ENCODE measurements at places on chromosomes 1 and 21.

GRCh38 chr1:202165942-202166843 lies 5.8 kb upstream of the PTPN7 start:
- DNase-seq = no peak

DNA sequence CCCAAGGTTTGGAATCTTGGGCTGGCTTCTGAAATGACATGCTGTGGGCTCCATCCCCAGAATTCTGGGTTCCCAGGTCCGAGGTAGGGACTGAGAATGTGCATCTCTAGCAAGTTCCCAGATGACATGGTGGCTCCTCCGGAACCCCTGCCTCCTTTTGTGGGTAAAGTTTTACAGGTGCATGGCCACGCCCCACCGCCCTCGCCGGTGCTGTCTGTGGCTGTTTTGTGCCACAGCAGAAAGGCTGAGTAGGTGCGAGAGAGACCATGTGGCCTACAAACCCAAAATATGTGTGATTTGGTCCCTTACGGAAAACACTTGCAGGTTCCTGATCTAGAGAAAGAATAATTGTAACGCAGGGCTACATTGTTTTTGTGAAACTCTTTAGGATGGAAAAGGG lies 30.9 kb downstream of the SKI start:
- DNase-seq = no peak

DNA sequence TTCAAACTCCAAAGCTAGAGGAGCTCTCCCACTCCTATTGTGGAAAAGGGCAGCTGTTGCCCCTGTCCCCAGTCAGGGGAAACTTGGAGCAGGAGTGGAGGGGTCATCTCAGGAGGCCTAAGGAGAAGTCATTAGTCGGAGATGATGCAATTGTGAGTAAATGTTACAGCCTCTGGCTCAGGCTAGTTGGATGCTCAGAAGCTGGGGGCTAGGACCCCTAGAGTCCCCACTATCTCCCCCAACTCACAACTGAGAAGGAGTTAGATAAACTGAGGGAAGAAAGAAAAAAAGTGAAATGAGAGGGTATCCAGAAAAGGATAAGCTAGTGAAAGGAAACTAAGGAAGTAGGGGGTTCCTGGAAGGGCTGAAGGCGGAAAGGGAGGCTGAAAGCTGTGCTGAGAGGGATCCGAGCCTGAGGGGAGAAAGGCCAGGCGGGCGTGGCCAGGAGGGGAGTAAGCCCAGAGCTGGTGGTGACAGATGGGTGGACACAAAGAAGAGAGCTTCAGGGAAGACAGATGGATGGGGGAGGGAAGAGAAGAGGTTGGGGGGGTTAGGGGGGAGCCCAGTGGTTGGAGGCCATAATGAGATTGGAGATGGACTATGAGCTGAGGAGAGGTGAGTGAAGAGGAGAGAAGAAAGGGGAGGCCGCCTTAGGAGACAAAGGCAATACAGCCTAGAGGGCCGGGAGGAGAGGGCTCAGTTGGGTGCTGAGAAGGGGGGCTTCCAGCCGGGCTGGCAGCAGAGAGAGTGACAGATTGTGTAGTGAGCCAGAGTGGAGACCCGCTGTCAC lies 4.5 kb upstream of the NHLH1 start:
- no peak for DNase-seq

DNA sequence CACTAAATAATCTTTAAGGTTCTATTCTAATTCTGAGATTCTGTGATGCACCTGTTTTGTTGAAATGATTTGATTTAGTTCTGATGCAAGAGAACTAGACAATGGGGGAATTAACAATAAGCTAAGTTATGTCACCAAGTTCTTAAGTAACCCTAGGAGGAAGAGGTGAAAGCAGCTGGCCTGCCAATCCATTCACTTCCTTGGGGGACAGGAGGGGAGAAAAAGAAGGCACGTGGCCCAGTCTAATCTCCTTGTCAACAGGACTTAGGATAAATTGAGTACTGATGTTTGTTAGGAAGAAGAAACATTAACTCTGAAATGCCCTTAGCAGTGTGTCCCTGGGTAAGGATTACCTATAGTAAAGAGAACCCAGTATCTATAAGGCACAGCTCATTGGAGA lies 36.9 kb downstream of the TLCD4 start:
- no peak for DNase-seq

DNA sequence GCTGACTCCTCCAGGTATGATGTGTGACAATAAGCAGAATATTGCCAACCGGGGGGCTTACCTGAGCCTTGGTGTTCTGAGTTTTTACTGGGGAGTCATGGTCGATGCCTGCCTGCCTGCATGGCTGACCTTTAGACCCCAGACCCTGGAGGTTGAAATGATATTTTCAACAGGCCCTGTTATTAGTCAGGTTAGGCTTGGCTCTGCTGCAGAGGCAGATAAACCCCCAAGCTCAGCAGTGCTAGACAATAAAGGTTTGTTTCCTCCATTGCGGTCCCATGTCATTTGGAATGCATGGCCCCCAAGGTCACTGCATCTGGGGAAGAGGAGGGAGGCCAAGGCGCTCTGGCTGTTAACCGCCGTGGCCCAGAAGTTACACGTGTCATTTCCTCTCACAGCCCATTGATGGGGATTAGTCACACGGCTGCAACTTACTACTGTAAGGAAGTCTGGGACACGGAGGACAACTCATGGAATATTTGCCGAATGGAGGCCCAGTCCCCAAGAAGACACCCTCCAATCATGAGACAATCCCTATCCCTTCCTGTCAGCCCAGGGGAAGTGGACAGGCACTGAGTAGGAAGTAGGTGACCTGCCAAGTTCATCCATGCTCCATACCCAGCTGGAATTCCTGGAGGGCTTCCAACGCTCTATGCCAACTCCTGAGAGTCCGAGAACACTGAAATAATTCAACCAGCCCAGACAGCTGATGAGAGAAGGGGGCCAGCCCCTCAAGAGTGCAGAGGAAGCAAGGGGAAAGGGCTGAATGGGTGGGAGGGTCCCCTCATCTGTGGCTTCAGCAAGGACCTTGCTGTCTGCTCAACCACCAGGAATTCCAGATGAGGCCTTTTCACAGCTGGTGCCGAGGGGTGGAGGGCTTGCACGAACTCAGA lies 97.3 kb downstream of the TAS1R2 start:
- DNase-seq = no peak

GRCh38 chr1:233700338-233700737 lies 86.4 kb downstream of the KCNK1 start:
- no peak for DNase-seq

GRCh38 chr1:65359888-65360287 lies 50.5 kb downstream of the DNAJC6 start:
- no peak for DNase-seq

GRCh38 chr1:100469578-100469977 lies 68.4 kb upstream of the GPR88 start:
- DNase-seq = no peak

GRCh38 chr1:162902416-162902815 lies 41.4 kb upstream of the CCDC190 start:
- no peak for DNase-seq
